ENCODE measurements at places on chromosomes 1 and 21.

- no peak for DNase-seq
Measured at GRCh38 chr21:30443226-30443625, 3.2 kb downstream of the KRTAP15-1 start.

GRCh38 chr1:42322577-42322976, 12.5 kb downstream of the FOXJ3 start:
- DNase-seq = peak; percentile 86

- no peak for DNase-seq
Measured at GRCh38 chr1:68930101-68930500, 433.2 kb upstream of the DEPDC1 start.

- peak; percentile 65 for DNase-seq
Measured at GRCh38 chr21:45102391-45102932, 28.1 kb downstream of the ADARB1 start.

GRCh38 chr1:3880429-3881192, 19.5 kb downstream of the C1orf174 start:
- DNase-seq = no peak

All from renal cortical epithelial cell (primary cell).